Brain pericyte (primary cell): ENCODE measurements at places on chromosomes 3 and 15.

DNA sequence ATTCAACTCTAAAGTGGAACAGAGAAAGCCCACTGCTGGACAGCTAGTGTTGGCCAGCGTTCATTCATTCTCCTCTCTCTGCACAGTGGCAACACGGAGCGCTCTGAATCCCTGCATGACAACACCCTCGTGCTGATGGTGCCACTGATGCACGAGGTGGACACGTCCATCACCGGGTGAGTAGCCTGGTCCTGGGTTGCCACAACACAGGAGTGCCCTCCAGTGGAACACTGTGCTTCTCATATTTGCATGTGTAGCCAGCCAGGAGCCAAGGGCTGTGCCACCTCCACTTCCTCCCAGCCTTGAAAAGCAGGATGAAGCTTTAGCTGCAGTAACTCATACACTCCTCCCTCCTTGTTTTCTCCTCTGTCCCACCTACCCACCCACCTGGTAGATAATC is 120.0 kb upstream of the CTDSPL start:
- DNase-seq = no peak

GRCh38 chr3:159413319-159413718 is 575.3 kb upstream of the IL12A start:
- no peak for DNase-seq

DNA sequence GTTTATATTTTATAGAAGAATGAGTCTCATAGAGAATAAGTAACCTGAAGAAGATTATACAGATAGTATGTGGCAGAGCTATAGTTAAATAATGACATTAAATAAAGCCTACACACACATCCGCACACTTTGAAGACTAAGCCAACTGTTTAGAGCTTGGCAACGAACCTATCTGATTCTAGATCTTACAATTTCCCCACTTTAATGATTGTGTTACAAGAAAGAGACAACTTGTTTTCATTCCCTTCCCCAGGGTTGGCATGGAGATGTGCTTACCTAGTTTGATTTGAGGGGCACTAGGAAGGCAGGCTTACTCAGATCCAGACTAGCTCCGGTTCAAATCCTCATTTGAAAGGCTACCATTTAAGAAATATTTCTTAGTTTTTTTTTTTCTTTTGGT is 61.9 kb upstream of the CBLB start:
- no peak for DNase-seq

DNA sequence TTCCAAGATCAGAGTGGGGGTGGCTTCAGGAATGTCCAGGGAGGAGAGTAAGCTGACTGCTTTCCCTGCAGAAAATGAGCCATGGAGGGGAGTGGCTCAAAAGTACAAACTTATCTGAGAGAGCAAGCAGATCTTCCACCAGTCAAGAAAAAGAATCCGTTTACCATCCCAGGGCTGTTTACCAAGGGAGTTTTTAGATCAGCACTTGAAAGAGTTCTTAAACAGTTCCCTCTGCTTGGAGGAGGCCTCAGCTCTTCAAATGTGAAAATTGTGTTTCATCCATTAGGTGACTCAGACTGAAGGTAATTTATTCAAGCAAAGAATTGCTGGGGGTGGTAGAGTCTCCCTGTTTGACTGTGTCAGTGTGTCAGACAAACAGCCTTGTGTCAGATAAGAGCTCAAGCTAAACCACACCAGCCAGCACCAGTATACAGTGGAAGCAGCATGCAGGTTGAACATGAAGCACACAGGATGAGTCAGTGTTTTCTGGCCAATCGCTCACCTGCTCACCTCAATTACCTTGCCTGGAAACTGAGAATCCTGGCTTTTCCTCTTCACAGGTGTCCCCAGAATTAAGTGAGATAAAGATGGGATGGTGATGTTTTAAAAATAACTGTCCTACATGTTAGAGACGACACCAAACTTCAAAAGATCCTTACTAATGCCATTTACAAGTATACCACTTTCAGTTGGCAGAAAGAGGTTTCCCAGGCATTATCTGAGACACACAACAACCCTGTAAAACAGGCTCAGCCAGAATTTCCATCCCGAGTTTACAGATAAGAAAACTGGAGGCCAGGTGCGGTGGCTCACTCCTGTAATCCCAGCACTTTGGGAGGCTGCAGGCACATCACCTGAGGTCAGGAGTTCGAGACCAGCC is 21.7 kb downstream of the SH3BP5 start:
- no peak for DNase-seq

GRCh38 chr15:52858782-52859176 is 68.6 kb upstream of the ONECUT1 start:
- no peak for DNase-seq

DNA sequence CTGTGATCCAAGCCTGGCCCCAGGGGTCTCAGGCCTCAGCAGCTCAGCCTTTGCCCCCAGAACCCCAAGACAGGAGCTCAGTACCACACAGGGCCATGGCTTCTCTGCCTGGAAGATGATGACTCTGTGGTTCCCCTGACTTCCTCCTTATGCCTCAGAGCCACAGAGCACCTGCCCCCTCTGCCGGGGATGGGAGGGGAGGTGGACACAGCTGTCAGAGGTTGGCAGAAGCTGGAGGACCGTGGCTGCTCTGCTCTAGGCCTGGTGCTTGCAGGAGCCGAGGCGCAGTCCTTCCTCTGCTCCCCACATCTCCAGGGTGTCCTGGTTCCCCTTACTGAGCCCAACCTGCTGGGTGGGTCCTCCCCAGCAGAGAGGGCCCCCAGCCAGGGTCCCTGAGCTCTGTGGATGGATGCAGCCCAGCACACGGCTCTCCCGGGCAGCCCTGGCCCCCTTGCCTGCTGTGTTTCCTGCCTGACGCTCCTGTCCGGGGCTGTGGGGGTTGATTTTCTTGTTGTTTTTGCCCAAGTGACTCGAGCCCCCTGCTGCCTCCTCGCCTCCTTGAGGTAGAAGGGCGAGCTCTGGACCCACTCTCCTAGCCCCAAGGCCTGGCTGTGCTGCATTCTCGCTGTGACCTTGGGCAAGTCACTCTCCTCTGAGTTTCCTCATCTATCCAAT is 36.6 kb downstream of the PSTPIP1 start:
- no peak for DNase-seq

DNA sequence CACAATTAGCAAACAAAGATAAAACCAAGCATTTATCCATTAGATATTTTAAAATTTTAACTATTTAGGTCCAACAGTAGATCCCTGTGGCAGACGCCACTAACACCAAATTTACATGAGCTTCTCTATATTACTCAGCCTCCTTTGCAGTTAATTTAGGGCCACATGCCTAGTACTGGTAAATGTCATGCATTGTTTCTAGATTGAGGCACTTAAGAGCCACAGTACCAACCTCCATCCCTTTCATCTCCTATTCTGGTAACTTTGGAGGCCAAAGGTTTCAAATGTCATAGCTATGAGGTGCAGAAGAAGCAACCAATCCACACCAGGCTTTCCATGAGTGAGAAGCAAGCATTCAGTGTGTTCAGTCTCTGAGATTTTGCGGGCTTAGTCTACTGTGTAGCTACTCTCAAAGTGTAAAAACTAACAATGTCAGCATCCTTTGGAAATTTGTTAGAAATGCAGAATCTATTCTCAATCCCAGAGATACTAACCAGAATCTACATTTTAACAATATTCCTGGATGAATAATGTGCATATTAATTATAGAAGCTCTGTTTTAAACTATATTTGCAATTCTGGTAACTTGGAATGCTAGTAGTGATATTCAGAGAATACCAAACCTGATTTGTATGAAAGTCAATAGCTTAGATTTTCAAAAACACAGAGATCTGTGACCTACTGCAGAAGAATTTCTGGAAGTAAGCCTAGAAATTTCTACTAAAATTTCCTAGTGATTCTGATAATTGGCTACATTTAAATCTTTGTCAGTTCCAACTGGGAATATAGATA is 206.3 kb upstream of the CD96 start:
- DNase-seq = no peak

DNA sequence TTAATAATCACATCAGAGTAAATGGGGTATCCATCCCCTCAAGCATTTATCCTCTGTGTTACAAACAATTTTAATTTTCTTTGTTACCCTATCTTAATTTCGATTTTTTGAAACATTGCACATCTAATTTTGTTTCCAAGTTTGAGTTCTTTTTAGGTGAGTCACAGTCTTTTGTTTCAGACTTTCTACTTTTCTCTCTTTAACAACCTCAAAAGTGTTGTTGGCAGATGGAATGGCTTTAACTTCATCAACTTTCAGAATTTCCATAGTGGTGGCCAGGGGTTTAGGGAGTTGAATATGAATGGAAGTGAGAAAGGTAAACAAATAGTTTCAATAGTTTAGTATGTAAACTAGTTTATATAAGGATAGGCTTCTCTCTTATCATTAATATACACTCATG is 223.0 kb upstream of the MLF1 start:
- no peak for DNase-seq

DNA sequence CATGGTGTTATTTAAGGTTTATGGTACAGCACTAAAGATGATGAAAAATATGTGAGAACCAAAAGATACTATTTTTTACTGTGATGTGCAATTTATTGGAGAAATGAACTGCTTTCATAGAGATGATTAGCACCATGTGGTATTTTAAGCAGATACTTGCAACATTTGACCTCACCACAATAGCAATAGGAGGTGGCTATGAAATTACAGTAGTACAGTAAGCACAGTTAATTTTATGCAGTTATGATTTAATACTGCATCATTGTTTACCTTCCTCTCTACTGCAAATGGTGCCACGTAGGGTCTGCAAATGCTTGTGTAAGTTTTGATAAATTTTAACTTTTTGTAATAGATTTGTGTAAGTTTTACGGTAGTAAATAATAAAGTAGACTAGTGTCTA is 14.0 kb downstream of the PYGO1 start:
- DNase-seq = no peak
